ENCODE measurements at places on chromosomes 13 and 19.

DNA sequence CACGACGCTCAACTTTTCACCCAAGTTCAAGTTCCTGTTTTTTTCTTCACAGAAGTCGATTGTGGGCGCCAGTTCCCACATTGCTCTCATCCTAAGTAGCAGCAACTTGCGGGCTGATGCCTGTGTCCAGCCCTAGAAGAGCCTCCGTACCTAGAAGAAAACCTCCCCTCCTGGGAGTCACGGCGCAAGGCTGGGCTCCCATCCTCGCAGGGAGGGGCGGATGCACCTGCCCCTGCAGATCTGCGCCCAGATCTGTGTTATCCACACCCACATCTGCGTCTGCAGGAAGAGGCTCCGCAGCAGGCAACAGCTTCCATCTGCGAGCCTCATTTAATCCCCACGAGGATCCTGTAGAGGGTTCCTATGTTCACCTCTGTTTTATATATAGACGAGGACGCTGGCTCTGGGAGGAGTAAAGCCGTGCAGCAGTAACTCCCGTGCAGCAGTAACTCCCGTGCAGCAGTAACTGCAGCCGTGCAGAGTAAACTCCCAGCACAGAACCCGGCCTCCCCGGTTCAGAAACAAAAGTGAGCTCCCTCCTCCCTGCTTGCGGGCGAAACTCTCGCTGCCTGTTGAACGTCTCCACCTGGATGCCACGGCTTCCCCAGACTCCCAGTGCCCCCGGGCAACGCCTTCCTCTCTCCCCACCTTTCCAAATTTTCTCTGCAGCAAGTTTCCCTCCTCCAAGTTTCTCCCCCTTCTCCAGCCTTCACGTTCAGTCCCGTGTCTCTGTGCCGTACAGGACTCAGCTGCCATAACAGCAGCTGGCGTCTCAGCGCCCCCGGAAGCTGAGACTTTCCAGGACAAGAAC lies 23.5 kb upstream of the LAIR1 start:
- DNase-seq: peak; percentile 95

DNA sequence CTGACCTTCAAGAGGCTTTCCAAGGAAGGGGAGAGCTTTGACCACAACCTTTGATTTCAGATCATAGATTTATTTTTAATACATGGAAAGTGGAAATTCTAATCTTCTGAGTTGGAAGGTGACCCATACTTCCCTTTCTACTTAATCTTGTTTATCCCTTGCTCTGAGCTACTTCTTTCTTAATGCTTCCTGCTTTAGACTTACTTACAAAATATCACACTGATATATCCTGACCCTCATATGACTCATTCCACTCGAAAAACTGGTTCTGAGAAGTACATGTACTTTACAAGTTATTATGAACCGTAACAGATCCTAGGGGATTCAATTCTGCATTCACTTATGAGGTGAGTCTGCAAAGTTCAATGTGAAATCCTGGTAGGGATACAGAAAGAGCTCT lies 76.2 kb upstream of the IRS2 start:
- no peak for DNase-seq

GRCh38 chr13:28058866-28059613 lies 41.3 kb downstream of the FLT3 start:
- DNase-seq: peak; percentile 36

- no peak for DNase-seq
Observed at GRCh38 chr19:45764945-45765701, 3.9 kb downstream of the SIX5 start.

DNA sequence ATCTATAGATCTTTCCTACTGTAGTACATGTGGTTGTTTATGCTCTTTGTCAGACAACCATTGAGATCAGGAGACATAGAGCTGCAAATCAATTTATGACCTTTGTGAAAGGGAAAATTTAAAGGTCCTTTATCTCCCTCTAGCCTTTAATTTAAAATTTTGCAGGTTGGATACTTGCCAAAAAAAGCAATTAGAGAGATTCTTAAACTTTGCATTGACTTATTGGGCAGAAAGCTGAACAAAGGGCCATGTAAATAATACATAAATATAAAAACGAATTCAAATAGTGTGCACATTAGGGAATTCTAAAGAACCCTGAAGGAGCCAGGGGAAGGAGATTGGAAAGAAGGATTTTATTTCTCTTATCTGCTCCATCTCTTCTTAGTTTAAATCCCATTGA lies 22.0 kb upstream of the RB1 start:
- no peak for DNase-seq

GRCh38 chr13:77860507-77860981 lies 58.1 kb downstream of the EDNRB start:
- DNase-seq: peak; percentile 4

DNA sequence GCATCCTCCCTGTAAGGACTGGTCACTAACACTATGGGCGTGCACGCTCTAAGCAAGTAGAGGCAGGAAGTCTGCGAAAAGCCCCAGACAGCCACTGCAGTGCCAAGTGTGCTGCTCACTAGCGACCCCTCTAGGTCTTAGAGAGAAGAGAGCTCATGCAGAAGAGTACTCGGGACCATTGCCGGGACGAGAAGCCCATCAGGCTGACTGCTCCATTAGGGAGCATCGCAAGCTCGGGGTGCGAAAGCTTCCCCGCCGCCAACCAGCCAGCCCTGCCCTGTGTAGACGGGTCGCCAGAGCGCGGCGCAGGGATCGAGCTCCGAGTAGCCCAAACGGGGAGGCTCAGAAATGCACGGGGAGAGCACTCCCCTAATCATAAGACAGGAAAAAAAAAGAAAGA lies 16.6 kb downstream of the POU4F1 start:
- no peak for DNase-seq

- no peak for DNase-seq
Observed at GRCh38 chr13:19742643-19743042, 40.1 kb downstream of the PSPC1 start.

- no peak for DNase-seq
Observed at GRCh38 chr13:67155898-67156722, 74.0 kb downstream of the PCDH9 start.

GRCh38 chr19:49786376-49786820 lies 19.6 kb downstream of the AP2A1 start:
- no peak for DNase-seq

All from Jurkat, Clone E6-1 (cell line).